ENCODE measurements at places on chromosomes 1 and 21.

DNA sequence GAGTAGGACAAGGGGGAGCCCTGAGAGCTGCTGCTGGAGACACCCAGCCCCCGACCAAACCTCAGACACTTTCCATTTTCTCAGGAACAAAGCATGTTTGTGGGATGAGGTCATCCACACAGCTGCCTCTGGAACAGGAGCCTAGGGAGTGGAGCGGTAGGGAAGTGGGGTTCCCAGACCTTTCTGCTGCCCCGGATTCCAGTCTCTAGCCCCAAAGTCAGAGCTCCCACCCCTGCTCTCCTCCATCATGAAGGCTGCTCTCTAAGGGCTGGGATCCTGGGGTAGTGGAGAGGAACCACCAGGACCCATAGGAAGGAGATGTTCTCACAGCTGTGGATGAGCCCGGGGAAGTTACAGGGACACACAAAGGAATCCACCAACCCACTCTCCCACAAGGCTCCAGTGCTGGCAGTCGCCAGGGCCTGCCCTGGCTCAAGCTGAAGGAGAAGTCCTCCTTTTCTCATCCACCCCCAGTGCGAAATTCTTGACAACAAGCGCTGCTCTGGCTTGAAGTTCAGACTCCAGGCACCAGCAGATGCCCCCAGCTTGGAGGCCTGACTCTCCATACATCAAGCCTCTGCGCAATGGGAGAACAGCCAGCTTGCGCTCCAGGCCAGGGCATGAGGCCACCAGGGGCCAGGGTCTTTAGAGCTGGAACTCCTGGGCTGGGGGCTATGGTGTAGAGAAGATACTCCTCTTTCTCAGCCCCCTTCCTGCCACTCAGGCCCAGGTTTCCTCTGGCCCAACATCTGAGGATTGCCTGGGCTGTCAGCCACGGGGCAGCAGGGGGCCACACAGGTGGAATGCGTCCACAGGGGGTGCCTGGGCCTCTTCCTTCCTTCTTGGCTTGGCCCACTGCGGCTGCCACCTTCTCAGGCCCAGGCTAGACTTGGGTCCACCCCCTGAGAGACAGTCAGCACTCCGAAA, 4.5 kb downstream of the FHL3 start:
- peak; percentile 55 for DNase-seq

GRCh38 chr1:182641561-182641960, 37.4 kb upstream of the RGS16 start:
- DNase-seq: no peak

GRCh38 chr1:20373286-20373685, 82.6 kb downstream of the VWA5B1 start:
- DNase-seq: no peak

GRCh38 chr1:238060061-238060460, 169.3 kb upstream of the ZP4 start:
- DNase-seq: no peak

DNA sequence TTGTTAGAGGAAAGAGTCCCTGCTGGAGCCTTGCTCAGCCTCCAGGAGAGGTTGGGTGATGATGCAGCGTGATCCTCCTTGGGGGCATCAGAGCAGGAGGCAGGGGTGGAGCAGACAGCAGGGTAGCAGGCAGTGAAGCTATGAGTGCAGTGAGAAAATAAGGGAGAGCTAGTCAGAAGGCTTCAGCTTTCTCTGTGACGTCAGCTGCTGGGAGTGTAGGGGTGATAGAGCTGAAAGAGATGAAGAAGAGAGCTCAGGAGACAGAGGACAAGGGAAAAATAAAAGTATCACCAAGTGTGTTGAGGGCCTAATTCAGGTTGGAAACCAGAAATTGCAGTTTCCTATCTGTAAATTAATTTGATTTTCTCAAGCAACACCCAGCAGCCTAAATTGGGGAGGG, 2.2 kb upstream of the ADAM30 start:
- DNase-seq: no peak

DNA sequence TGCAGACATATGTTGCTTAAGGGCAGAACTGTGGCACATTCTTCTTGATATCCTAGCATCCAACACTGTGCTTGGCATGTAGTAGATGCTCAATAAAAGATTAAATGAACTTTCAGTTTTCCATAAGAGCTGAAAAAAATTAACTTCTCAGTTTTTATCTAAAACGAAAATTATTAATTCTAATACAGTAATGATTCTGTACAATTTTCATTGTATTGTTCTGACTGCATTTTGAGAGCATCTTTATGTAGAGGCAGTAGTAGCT, 46.6 kb downstream of the FGGY start:
- no peak for DNase-seq
